ENCODE measurements at places on chromosomes 3 and 15.
A peak's percentile ranks its signal among the peaks of the same experiment; 100 is the strongest.

GRCh38 chr3:184240384-184241140 lies 8.2 kb downstream of the ALG3 start:
- no peak for DNase-seq

DNA sequence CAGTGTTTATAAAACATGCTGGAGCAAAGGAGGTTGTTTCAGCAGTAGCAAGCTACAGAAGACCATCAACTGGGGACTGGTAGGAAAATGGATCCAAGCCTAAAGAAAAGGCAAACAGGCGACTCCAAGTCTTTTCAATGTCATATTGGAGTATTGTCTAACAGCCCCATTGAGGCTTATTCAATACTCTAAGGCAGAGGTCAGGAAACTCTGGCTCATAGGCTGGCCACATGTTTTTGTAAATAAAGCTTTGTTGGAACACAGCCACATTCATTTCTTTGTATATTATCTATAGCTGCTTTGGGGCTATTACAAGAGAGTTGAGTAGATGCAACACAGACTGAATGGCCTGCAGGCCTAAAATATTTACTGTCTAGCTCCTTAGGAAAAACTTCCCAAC lies 77.5 kb downstream of the RPL22L1 start:
- no peak for DNase-seq

DNA sequence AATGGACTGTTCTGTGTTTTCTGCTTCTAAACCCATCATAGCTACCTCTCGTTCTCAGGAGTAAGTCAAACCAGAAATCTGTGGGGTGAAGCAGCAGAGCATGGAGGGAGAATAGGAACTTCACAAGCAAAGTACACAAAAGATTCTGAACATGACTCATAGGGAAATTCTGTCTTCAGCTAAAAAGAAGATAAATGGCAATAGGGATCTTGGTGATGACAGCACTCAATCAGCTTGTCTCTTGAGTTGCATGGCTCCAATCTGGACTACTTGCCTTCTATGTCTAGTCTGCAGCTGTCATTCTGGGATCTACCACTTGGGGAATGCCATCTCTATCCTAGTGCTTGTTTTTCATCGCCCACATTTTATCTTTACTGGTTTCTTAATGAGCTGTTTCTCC lies 13.5 kb upstream of the GRAMD1C start:
- DNase-seq, result no peak

DNA sequence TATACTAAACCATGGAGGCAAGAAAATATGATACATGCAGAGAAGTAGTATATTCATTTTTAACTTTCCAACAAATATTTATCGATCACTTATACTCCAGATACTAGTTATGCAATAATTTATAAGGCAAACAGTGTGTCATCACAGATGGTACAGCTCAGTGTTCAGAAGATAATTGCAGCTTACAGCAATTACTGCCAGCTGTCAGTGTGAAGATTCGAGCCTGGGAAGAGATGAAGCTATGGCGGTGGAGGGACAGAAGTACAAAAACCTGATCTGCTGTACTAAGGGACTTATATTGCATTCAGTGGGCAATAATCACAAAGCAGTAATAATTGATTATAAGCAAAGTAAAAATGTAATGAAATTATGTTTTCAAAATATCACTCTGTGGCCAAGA lies 170.6 kb upstream of the EPHA3 start:
- DNase-seq, result no peak

- no peak for DNase-seq
Observed at GRCh38 chr3:104137116-104137515, 1229.6 kb upstream of the ALCAM start.

DNA sequence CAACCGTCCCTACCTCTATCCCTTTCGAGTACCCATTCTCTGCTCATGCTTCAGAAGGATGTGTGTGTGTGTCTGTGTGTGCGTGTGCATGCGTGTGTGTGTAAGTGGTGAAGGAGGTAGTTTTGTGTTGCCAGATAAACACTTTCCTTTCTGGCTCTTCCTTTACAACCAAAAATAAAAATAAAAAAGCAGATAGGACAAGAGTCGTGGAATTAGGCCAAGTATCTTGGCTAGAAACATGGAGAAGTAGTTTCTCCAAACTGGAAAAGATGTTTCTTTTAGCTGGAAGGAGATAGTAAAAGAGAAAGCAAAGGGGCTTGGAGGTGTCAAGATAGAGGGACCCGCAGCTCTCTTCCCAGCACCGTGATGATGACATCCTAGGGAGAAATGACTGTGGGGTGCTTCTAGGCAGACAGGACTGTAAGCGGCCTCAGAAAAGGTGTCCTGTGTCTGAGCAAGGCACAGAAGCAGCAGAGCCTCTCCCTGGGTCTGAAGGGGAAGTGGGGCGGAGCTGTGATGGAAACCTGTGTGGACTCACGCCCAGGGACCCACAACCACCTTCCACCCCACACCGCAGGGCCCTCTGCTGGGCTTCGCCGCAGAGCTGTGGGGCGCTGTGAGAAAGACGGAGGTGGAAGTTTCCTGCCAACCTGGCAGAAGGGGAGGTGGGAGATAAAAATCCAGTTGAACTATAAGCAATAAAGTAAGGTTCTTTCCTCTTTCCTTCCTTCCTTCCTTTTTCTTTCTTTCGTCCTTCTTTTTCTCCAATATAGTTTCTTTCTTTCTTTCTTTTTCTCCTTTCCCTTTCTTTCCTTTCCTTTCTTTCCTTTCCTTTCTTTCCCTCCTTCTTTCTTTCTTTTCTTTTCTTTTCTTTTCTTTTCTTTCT lies 35.3 kb downstream of the MUC20 start:
- DNase-seq, result peak; percentile 12

DNA sequence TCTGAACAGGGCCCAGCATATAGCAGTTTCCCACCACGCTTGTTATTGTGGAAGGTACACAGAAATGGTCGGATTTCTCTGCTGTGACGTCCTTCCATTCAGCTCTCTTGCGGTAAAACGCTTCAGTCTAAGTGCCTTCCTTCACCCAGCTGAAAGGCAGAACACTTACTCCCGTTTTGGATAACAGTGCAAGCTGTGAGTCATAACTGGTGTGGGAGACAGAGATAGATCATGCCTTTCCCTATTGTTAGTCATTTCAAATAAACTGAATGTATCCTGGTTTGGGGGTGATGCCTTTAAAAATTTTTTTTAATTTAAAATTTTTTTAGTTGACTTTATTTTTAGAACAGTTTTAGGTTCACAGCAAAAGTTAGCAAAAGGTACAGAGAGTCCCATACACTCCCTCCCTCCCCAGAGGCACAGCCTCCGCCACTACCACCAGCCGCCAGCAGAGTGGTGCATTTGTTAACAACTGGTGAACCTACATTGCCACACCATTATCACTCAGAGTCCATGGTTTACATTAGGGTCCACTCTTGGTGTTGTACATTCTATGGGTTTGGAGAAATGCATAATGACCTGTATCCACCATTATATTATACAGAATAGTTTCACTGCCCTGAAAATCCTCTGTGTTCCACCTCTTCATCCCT lies 94.9 kb upstream of the NSMCE3 start:
- DNase-seq, result no peak
